Adipocyte (in vitro differentiated cells): ENCODE measurements at places on chromosomes 3 and 15.

GRCh38 chr15:67380921-67381320 is 126.3 kb downstream of the IQCH start:
- no peak for DNase-seq

- DNase-seq: no peak
Measured at GRCh38 chr3:127422663-127423375, 135.0 kb upstream of the PRR20G start.

DNA sequence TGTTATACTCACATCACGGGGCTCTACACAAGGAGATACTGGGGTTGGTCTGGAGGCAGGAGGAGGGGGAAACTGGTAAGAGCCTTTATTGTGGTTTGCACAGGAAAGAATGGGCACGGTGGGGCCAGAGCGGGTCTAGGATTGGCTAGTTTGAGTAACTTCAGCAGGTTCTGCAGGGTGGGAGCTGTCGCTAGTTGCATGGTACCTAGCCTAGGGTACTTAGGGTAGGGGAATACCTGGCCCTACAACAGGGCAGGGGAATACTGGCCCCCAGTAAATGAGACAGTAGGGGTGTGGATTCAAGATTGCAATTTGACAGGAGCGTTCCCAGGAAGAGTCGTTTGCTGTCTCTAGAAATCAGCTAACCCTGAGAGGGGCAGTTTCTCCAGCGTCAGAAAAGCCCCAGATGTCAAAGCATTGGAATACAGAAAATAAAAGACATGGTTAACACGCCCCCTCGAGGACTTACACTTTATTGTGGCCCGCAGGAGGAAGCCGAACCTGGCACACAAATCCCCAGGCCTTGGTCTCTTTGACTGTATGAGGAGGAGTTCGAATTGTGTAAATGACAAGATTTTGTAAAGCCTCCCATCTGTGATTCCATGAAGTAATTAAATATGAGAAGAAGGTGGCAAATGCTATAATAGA is 32.0 kb downstream of the ST8SIA2 start:
- no peak for DNase-seq

- no peak for DNase-seq
Measured at GRCh38 chr3:186509423-186509822, 34.8 kb downstream of the CRYGS start.
